GM19239 (cell line): ENCODE measurements at places on chromosomes 7 and 10.

DNA sequence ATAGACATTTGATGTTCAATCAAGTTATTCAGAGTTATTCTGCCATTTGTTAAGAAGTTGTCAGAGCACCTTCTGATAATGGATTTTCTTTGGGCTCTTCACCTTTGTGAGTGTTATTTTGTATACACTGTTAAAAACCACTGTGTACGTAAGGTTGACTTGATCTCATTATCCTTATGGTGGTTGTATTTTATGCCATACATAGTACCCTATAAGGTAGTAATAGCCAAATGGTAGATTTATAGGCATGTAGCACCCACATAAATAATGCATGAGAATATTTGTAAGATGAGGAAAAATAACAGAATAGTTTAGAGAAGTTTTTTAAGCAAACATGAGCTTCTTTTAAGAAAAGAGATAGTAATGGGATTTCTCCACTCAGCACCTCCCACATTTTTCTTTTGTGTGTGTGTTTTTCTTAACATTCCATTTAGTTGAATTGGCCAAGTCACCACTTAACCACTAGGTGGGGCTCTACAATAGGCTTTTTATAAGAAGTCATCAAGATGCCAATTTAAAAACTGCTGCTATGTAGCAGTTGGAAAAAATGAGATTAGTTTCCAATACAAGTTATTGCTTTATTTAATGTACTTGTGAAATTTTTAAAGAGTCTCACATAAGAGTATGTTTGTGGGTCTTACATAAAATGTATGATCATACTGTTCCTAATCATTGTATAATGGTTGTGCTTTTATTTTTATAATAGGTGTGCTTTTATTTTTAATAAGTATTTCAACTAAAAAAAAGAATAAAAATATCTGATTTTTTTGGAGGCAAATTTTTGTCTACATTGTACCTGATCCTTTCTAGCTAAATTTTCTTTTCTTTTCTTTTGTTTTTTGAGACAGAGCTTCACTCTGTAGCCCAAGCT, 41.1 kb upstream of the STMP1 start:
- DNase-seq: peak; percentile 3

GRCh38 chr10:77313066-77313750, 324.4 kb downstream of the KCNMA1 start:
- DNase-seq: no peak

DNA sequence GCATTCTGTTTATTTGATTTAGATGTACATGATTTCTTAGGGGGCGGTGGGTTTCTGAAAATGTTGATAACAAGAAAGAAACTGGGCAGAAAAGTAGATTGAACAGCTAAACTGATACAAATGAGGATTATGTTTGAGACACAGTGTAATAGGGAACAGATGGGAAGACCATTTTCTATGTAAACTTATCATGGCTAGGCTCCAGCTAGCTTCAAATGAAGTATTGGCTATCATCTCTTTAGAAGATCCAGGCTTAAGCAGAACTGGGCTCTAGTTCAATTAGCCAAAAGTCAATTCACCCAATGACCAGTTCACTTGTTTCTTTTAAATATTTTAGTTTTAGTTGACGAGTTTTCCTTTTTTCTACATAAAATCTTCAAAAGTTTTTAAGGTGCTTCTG, 639.5 kb downstream of the ANKRD7 start:
- no peak for DNase-seq

DNA sequence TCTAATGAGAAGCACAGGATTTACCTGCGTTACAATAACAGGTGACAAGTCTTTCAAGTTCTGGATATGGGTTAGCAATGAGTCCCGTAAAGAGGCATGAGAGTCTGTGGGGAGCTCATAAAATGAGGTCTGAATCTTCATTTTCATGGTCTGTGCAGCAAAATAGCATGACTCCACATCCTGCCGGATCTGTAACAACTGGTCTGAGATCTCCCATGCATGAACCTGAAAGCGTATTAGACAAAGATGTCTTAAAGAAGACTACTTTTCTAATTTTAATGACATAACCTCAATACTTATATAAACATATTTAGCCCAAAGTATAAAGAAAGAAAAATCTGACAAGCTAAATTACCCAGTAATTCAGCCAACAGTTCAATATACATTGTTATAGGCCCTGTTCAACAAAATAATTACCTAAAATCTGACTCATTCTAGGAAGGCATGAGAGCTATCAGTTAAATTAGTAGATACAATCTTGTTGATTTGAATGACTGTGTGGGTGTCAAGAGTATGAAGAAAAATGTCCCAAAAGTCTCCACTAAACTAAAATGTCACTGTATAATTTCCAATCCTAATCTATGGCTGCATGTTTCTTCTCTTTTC, 36.9 kb downstream of the TNPO3 start:
- DNase-seq: no peak

DNA sequence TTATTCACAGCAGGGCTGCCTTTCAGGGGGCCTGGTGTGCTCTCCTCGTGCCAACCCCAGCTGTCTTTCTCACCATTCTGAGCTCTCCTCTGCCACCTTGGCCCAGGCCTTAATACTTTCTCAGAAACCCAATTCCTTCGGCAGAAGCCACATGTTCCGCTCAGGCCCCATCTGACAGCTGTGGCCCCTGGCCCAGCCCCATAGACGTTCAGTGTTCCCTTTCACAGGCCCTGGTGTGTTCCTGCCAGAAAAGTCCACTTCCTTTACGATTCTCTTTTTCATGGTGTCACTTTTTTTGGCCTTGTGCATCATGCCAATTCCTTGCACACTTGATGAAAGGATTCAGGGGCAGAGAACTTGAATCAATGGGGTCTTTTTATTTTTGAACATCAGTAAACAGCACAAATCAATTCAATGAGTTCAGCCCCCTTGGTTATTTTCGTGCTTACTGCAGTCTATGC, 15.9 kb upstream of the GPNMB start:
- no peak for DNase-seq

DNA sequence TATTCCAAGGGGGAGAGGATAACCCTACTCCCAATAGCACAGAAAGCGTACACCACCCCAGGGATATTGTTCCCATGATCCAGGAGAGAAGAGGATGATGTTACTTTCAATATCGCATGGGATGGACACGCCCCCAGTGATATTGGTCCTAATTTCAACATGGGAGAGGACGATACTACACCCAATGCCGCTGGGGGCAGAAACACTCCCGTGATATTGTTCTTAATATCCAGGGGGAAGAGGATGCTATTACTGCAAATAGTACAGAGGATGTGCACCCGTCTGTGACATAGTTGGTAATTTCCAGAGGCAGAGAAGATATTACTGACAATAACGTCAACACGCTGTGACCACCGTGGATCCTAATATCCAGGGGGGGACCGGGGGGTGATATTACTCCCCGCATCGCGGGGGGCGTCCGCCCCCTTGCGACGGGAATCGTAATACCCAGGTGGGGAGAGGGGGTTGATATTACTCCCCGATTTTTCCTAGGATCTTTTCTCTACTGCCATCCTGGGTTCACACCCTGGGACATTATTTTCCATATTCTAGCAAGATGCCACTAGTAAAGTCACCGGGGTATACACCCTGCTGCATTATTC, 16.6 kb downstream of the MEIG1 start:
- no peak for DNase-seq

DNA sequence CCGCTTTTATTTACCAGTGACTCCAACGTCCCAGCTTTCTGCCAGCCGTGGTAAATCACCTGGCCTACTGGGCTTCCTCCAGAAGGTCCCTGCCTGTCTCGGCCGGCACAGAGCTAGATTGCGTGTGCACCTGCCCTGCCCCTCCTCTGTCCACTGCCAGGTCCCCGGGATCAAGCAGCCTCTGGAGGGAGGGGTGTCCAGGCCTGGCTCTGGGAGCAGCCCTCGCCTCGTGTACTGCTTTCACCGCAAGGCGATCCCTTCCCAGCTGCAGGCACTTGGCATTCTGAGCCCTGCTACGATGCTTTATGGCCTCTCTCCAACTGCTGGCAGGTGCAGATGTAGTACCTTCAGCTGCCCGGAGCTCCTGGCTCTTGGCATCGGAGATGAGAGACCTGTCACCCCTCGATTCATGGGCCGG, 7.4 kb downstream of the SLC29A3 start:
- DNase-seq: no peak

DNA sequence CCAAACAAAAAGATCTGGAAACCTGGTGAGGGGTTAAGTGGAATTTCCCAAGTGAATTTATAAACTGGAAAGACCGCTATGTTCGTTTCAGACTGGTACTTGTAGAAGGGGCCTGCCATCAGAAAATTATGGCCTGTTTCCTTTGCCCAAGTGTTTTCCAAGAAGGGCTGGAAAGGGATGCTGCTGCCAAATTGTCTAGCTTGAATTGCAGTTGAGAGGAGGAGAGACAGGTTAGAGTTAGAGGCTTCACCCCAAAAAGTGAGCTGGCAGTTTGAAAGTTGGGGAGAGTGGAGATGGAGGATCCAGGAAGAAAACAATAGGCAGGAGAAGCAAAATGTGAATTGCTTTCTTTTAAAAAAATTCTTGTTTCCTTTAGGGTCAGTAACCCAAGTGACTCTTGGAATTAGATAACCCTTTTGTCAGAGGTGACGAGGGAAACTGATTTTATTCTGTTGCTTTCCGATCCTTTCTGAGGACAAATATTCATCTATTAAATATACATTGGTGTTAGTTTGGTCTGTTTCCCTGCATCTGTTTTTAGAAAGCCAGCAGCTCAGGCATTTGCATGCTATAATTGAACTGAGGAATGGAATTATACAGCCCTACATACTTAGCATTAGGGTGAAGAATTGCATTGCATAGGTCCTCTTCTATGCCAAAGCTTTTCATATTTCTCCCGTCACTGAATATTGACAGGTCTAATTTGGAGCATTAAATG, 82.5 kb upstream of the PRR15 start:
- no peak for DNase-seq

- no peak for DNase-seq
Measured at GRCh38 chr7:55086413-55087201, 67.8 kb downstream of the EGFR start.

GRCh38 chr7:103541026-103541425, 95.0 kb upstream of the SLC26A5 start:
- no peak for DNase-seq

DNA sequence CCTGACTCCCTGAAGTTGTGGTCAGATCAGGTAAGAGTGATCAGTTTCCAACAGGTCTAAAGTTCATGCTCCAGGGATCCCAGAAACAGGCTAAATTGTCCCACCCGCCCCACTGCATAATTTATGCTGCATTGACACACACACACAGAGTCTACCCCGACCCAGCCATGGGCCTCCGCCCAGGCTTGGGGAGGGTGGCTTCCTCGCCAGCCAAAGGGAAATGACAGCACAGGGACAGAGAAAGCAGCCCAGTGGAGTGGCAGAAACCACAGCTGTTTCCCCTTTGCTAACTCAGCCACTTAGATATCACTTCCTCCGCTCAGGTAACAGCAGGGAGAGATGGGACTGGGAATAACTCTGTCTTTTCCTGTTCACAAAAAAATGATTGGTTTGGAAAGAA, 9.4 kb downstream of the SH3PXD2A start:
- peak; percentile 44 for DNase-seq

DNA sequence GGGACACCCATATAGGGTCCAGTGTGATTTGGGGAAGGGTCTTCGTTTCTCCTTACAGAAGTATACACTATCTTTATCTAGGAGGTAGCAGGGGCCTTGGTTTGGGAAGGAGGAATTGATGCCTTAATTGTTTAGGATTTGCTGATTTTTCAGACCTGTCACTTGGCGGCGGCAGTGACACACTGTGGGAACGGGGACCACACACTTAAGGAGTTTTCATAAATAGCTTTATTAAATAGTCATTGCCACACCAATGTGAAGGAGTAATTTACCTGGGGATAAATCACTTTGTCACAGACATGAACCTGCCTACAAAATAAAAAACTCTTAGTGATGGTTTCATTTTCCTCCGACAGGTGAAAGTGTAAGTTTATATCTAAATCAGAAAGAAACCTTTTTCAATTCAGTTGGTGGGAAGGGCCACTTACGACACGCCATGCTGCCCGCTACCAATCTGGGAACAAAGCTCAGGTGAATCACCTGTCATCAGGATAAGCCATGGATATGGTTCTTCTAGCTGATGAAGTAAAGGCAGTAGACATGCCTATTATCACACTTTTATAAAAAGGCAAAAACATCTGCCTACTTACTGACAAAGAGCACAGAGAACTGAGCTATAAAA, 12.3 kb upstream of the ENO4 start:
- no peak for DNase-seq
